ENCODE measurements at places on chromosomes 1 and 21.

DNA sequence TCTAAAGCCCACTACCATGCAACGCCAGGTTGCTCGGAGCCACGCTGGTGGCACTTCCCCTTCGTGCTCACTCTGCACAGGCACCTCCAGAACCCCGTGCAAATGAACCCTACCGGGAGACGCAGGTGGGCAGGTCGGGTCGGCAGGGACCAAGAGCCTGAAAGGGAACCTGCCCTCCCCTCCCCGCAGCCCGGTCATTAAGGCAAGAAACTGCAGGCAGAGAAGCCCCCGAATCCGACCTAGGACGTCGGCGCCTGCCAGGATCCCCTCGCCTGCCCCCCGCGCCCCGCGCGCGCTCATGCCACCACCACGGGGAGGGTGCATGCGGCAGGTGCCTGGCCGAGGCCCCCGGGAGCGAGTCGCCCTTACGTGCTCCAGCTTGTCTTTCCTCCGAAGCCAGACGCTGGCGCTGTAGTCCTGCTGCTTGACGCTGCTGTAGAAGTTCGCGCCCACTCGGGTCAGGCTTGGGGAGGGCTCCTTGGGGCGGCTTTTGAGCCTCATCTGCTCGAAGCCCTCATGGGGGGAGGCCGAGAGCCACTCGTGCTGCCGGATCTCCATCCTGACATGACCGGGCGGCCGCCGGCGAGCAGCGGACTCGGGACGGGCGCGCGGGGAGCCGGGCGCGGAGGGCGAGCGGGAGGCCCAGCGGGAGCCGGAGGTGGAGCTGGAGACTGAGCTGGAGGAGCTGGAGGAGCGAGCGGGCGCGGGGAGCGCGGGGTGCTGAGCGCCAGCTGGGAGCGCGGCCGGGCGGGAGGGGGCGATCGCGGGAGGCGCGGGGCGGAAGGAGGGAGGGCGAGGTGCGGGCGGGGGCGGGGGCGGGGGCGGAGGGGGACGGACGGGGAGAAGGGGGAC is 552 bp downstream of the PLD5 start:
- no peak for DNase-seq

DNA sequence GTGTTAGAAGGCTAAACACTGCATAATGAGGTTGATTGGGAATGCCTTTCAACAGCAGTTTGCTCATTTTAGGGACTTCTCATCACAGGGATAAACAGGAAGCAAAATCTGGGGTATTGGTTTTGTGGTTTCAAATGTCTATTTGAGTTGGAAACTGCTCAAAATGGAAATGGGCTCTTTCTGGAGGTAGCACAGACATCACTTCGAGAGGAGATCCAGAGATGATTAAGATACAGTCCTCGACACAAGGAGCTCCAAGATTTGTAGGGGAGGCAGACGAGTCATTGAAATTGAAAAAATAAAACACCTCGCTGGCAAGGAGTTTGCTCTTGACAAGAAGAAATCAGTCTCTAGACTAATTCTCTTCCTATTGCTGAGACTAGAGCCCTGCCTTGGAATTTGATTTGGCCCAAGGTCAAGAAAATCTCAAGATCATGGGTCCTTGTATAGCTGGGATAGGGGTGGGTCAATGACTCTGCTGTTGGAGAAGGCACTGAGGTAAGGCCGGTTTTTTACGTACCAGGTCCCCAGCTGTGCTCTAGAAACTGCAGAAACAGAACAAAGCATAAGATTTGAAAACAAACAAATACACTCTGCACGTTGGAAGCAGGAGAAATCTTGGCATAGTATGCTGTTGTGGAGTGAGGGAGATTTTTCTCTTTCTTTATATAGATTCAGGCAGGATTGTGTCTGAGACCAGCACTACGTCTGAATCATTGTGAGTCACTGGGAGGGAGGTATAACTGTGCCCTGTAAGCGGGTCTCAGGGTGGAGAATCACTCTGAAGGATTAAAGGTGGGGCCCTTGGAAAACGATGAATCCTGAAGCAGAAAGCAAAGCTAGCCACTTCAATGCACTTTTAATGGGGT is 17.7 kb upstream of the KLHDC8A start:
- DNase-seq, result peak; percentile 40

DNA sequence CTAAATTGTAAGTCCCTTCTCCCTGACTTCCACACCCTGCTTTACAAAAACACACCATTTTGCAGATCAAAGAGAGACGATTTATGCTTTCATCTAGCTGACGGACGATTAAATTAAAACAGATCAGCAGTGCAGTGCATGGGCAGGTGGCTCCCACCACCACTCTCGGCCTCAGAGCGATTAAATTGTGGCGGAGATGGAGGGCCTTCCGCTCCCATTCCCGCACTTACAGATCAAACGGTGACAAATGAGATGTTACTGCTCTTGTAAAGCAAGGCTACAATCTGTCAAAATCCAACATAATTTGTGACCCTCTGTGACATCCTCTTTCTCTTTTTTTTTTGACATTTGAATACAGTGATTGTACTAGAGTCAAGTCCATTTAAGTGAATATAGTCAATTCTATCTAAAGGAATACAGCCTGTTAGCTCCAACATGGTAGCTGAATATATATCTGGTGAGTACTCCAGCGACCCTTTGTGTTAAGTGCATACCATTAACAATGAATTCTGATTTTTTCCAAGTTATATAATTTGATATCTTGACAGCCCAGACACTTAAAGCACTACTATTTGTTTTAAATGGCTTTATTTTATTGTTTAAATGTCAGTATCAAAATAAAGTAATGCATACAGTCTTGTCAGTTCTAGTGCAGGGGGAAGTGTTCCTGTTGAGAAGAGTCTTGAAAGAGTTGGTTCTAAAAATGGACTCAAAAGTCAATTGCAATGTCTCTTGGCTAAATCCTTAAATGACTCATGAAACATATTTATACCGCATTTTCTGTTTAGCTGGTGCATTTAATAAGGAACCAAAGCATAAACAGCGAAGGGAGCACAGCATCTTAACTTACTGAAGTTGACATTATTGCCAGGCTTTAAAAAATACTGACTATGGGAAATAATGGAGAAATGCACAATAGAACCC is 109.0 kb downstream of the ESRRG start:
- no peak for DNase-seq

DNA sequence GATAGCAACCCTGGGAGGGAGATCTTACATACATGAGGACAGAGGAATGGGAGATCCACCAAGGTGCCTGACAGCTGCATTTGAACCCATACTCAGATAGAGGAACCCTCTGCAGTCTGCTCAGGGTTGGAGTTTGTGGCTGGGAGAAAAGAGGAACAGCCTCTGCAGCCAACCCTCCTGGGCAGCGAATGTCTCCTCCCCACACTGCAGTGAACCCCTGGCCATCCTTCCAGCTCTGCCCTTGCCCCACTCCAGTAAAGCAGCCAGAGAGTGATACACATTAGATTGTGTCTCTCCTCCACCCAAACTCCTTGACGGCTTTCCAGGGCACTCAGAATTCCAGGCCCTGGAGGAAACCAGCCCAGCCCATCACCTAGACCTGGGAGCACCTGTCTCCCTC is 137.7 kb downstream of the RUNX1 start:
- DNase-seq, result no peak

DNA sequence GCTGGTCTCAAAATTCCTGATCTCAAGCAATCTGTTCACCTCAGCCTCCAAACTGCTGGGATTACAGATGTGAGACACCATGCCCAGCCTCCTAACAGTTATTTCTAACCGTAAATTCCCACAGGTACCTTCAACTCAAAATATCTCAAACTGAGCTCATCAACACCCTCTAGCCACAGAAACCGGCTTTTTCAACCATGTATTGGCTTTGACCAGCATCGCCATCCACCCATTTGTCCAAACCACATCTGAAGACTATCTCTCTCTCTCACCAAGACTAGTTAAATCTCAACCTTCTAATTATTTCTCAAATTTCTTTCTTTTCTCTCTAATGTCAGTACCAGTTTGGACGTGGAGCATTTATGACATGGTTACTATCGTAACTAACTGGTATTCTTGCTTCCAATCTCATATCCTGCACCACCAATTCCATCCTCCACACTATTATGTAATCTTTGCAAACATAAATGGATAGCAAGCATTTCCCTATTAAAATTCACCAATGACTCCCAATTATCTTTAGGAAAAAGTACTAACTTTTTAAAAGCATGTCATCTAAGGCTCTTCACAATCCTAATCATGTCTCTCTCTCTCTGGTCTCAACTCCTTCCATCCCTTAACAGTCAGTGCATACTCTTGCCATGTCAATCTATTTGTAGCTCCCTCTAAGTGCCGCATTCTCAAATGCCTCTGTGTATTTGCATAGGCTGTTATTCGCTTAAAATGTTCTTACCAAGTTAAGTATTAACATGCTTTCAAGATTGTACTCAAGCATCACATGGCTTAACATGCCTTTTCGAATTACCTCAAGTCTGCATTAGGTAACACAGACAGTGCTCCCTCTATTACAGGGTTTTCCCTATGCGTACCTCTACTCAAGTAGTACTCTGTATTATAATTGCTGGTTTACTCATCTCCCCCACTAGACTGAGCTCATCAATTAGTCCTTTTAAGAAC is 18.1 kb downstream of the RSBN1 start:
- no peak for DNase-seq

DNA sequence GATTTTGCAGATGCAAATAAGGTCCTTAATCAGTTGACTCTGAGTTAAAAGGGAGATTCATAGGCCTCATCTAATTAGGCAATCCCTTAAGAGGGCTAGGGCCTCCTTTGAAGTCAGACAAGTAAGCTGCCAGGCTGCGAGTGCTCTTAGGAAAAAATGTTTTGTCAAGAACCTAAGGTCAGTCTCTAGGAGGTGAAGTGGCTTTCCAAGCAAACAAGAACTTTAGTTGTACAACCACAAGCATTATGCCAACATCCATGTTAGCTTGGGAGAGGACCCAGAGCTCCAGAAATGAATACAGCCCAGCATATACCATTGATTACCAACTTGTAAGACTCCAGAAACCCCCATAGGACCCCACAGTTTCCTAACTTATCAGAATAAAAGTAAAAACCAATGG is 1366.2 kb downstream of the PLA2G4A start:
- DNase-seq, result no peak

Measured in HCT116 (cell line).